ENCODE measurements at places on chromosomes 6 and 20. TPM values are rescaled to one million over a fixed set of nuclear protein-coding genes. Genes with fewer than 3 reads are reported as not detected.

Gene GPR6
- total RNA-seq, result not detected

- H3K27ac ChIP-seq, result peak overlapping the region; percentile 45
- peaks cover 2% of the 10 kb centered on the region for H3K4me1 ChIP-seq
- H3K27me3 ChIP-seq, result peaks cover 11% of the 10 kb centered on the region
- no peak for DNase-seq
Measured at GRCh38 chr6:137342607-137343190, 123.5 kb upstream of the IFNGR1 start.

Gene DEFB114
- total RNA-seq, result not detected

Gene OPRM1
- total RNA-seq, result not detected

DNA sequence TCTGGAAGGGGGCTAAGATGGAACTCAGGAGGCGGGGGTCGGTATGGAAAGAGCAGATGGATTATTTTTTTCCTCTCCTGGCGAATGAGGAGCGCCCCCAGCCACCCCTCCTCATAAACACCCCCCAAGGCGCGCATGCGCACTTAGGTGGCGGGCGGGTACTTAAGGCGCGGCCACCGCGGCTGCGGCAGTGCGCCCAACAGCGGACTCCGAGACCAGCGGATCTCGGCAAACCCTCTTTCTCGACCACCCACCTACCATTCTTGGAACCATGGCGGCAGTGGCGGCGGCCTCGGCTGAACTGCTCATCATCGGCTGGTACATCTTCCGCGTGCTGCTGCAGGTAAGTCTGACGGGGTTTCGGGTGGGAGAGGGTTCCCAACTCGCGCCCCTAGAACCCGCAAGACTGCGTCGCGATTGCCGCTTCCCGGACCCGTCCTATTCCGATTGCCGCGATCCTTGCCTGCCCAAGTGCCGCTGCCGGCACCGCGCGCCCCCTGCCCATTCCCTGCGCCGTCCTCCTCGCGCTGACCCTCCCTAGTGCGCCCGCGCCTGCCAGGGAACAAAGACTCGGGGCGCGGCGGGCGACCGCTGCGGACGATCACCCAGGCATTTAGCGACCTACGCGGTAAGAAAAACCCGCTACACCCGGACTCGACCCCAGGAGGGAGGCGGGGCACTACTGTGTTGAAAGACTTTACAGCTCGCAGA, at the start of gene NNAT:
TSS of gene NNAT (plus strand) at position 190 of the 711 bp plus-strand sequence. CDS start at position 272, 82 bp downstream.
- peak within 1 kb of the TSS; percentile 67 for H3K4me3 ChIP-seq
- no peak for DNase-seq
- H3K36me3 ChIP-seq, result peaks cover 14% of the 10 kb centered on the region
- peak within 1 kb of the TSS; percentile 11 for H3K27ac ChIP-seq

Gene JPH2
- 0.37 TPM for total RNA-seq

DNA sequence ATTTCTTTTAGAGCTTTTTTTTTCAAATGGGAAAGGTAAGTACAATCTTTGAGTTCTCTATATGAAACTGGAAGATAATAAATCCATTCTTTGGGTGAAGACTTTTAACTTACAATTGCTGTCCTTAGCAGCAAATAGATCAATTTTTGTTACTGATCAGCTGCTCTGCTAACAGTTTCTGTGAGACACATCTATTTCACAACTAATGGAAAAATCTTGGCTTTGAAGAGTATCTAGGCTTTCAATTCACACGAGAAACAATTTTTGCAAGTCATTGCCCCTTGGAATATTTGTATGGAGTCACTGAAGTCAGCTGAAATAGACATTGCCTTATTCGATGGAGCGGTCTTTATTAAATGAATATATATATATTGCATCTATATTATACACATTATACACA, 20.5 kb upstream of the ARG1 start:
- H3K27ac ChIP-seq, result no peak overlapping the region
- H3K27me3 ChIP-seq, result peaks cover 2% of the 10 kb centered on the region
- no peaks in the 10 kb centered on the region for H3K4me1 ChIP-seq
- H3K36me3 ChIP-seq, result no peaks in the 10 kb centered on the region

Gene METTL24
- total RNA-seq, result 0.55 TPM

DNA sequence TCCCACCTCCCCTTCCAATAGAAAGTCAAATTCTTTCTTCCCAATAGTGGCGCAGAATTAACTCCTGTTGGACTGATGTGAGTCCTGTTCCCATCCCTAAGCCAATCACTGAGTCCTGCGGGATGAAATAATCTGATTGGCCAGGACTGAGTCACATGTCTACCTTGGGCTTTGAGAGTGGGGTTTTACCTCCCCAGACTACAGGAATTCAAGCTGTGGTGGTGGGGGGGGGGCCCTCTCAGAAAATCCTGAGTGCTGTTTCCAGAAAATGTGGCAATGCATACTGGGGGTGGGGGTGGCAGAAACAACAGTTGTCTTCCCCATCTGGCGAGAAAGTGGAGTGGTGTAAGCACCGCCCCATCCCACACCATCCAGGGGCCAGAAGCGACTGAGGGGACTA, 65.7 kb downstream of the CTCFL start:
- no peak overlapping the region for H3K4me3 ChIP-seq
- H3K4me1 ChIP-seq, result no peaks in the 10 kb centered on the region
- no peaks in the 10 kb centered on the region for H3K36me3 ChIP-seq
- DNase-seq, result no peak

Gene DCDC2
- total RNA-seq, result 0.14 TPM

Gene ZNF165
- 1.3 TPM for total RNA-seq

DNA sequence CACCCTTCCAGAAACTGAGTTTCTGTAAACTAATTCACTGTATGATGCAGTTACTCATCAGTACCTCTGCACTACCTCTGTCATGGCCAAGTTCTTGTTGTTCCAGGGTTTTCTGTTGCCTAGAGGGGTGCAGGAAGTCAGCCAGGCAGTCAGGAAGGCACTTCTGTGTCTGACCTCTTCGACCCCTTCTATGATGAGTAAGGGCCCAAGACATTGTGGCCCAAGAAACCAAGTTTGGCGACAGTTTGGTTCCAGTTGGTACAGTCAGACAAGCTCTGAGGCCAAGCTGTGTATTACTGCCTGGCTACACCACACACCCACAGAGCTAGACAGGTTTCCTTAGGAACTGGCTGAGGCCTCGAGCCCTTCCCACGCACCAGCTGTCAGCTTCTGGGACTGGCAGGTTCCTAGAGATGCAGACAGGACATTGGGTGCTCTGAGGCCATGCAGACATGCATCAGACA, 41.2 kb downstream of the TRAF3IP2 start:
- no peaks in the 10 kb centered on the region for H3K27me3 ChIP-seq
- peaks cover 62% of the 10 kb centered on the region for H3K36me3 ChIP-seq
- H3K4me1 ChIP-seq, result peaks cover 46% of the 10 kb centered on the region
- no peak overlapping the region for H3K4me3 ChIP-seq
- H3K27ac ChIP-seq, result peak overlapping the region; percentile 44

DNA sequence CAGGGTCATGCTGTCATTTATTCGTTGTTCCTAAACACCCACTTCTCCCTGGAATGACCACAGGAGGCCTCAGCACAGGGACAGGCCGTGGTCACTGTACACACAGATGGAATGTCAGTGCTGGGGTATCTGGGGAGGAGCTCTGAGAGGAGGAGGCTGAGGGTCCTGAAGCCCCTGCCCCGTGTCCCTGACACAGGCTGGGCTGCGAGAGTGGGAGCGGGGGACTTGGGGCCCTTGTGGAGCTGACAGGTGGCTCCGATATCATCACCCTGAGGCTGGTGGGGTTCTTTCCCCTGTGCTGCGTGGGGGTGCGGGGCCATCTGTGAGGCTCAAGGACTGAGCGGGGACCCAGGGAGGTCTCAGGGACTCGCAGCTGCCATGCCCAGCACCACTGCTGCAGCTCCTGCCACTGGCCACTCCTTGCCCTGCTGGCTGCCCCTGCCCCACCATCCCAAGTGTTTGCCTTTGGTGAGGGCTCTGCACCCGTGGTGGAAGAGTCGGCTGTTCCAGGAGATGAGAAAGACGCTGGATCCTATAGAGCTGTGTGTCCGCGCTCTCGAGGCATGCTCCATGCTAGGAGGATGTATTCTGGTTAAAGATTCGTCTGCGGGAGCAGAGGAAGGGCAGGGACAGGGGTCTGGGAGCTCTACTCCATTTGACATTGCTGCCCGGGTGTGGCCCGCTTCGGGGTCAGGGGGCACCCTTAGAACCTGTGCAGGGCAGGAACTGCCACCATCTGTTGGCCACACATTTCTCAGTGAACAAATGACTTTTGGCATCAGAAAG, 18.9 kb downstream of the NPEPL1 start:
- no peaks in the 10 kb centered on the region for H3K27me3 ChIP-seq
- DNase-seq, result no peak
- H3K4me3 ChIP-seq, result no peak overlapping the region
- H3K36me3 ChIP-seq, result no peaks in the 10 kb centered on the region
- H3K27ac ChIP-seq, result no peak overlapping the region

DNA sequence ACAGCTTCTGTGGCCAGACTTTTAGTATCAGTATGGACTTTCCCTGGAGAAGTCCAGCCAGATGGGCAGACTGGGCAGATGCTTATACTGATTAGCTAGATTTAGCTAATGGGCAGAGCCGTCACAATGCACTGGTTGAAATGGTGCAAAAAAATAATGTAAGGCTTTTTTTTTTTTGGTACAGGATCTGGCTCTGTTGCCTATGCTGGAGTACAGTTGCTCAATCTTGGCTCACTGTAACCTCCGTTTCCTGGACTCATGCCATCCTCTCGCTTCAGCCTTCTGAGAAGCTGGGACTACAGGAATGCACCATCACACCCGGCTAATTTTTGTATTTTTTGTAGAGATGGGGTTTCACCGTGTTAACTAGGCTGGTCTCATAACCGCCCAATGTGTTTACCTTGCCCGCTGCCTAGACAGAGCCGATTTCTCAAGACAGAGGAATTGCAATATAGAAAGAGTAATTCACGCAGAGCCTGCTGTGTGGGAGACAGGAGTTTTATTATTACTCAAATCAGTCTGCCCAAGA, 16.4 kb upstream of the KIFC1 start:
- H3K4me3 ChIP-seq, result no peak overlapping the region

DNA sequence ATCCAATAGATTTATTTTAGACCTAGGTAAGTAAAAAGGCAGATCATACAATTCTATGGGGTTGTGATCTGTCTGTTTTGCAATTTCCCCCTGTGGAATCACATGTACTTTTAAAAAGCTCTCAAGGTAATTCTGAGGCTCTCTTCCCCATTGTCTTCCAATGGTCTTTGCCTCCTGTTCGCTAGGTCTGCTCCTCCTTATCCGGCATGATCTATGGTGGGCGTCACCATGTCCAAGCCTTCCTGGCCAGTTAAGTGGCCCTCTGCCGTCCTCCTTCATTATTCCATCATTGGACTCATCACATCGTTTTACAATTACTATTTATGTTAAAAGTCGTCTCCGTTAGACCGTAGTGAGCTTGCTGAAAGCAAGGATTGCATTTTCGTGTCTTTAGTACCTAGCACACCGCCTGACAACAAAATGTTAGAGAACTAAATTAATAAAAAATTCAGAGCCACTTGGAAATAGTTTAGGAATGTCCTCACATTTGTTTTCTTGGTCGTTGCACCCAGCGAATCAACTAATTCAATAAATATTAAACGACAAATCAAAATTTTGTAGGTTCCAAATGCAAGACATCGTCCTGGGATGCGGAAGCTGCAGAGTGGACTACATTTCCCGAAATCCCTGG, 2.2 kb upstream of the STXBP5 start:
- peaks cover 26% of the 10 kb centered on the region for H3K4me1 ChIP-seq
- H3K4me3 ChIP-seq, result peak overlapping the region; percentile 97
- no peaks in the 10 kb centered on the region for H3K27me3 ChIP-seq
- peak overlapping the region; percentile 98 for H3K27ac ChIP-seq
- DNase-seq, result no peak

DNA sequence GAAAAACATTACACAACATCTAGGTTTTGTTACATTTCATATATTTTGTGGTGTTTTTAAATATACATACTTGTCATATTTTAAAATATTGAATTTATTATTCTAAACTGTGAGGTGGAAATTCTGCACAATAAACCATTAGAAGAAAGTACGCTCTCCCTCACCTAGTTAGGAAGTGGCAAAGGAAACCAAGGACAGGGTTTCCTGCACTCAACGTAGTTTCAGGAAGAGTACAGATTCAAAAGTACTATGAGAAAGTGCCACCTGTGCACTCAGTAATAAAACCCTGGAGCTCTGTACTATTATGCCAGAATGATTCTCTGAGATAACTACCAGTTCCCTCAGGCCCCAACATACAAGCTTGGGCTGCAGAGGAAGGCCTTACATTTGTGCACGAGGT, 54.6 kb upstream of the MRAP2 start:
- no peak overlapping the region for H3K4me3 ChIP-seq
- DNase-seq, result no peak
- no peak overlapping the region for H3K27ac ChIP-seq
- peaks cover 5% of the 10 kb centered on the region for H3K27me3 ChIP-seq
- no peaks in the 10 kb centered on the region for H3K36me3 ChIP-seq

GRCh38 chr6:53926505-53926904, 131.7 kb downstream of the LRRC1 start:
- no peaks in the 10 kb centered on the region for H3K27me3 ChIP-seq
- H3K4me3 ChIP-seq, result no peak overlapping the region
- DNase-seq, result no peak
- H3K27ac ChIP-seq, result no peak overlapping the region

DNA sequence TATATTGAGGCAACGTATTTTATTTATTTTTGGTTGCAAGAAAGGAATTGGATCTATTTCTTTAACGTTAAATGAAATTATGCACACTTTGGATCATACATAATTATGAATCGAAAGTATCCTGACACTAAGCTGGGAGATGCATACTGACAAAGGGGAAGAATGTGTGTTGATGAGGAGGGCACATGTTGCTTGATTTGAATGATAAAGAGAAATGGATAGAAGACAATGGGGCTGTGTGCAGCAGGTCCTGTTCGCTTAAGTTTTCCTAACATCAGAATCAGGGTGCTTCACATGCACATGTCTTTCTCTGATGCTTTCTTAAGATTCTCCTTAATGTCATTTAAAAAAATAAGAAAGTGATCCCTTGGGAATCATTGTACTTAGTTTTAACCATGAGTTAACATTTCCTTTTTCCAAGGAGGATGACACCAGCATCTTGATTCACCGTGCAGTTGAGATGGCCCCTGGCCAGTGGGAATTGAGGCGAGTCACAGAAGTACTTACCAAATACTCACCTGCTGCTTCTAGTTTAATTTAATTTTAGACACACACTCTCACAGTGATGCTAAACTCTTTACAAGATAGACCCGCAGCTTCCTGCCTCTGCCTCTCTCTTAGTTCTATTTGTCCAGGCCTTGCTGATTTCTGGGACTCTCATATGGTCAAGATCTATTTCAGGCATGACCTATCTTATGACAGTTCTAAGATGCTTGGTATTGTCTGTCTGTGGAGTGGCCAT, 116.5 kb downstream of the CLIC5 start:
- no peak for DNase-seq
- H3K4me3 ChIP-seq, result no peak overlapping the region
- H3K36me3 ChIP-seq, result no peaks in the 10 kb centered on the region
- peaks cover 2% of the 10 kb centered on the region for H3K4me1 ChIP-seq
- no peaks in the 10 kb centered on the region for H3K27me3 ChIP-seq

DNA sequence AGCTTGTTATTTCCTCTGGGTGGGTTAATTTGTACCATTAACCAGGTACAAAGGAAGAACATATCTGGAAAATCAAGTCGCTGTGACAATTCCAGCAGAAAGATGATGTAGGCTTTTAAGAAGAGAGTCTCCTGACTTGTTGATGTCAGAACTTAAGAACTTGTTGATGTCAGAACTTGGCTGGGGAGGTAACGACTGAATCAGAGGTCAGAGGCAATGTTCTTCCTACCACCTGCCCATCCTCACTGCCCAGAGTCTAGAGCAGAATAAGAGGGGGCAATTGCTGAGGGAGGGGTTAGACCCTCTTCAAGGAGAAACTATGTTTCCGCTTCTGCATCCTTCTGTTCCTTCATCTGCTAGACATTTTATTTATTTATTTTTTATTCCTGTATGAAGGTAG, 18.9 kb downstream of the MLIP start:
- no peak for DNase-seq
- H3K4me3 ChIP-seq, result no peak overlapping the region
- no peaks in the 10 kb centered on the region for H3K27me3 ChIP-seq
- H3K27ac ChIP-seq, result no peak overlapping the region
- no peaks in the 10 kb centered on the region for H3K36me3 ChIP-seq
